Right atrium auricular region (tissue), 2 donors: ENCODE measurements at places on chromosomes 7 and 10. TPM values are rescaled to one million over a fixed set of nuclear protein-coding genes. Genes with fewer than 3 reads are reported as not detected.
A peak's percentile ranks its signal among the peaks of the same experiment; 100 is the strongest.

- H3K4me1 ChIP-seq = no peaks in the 10 kb centered on the region
- no peaks in the 10 kb centered on the region for H3K36me3 ChIP-seq
- no peak overlapping the region for H3K27ac ChIP-seq
- DNase-seq = no peak
- H3K27me3 ChIP-seq = no peaks in the 10 kb centered on the region
These were observed 702.3 kb downstream of the LRMDA start for GRCh38 chr10:76133597-76134255.

DNA sequence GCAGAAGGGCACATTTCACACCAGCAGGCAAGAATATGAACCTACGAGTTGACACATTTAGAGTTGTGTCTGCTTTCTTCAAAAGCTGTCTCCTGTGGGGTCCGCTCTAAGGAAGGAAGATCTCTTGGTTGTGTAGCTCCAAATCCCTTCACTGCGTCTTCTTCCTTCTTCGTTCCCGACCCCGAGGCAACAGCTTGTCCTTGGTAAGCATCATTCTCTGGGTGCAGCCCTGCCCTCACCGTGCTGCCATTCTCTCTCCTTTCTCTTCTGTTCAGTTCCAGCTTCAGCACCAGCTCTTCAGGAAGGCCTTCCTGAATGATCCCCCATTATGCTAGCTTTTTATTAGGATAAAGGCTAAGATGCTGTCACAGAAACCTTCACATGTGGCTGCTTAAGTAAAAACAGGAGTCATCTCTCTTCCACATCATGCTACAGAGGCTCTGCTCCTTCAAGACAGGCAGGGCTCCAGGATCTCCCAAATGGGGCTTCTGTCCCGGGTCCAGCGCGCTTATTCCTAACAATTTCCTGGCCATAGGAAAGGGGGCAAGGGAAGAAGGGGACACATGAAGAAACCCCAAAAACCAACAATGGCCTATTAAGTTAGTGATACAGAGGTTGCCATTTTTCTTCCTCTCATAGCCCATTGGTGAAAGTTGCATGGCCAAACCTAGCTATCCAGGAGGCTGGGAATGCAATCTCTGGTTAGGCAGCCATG is 52.2 kb upstream of the SHH start:
- no peak overlapping the region for H3K4me3 ChIP-seq
- DNase-seq = no peak
- no peaks in the 10 kb centered on the region for H3K36me3 ChIP-seq
- no peaks in the 10 kb centered on the region for H3K4me1 ChIP-seq
- no peak overlapping the region for H3K27ac ChIP-seq
- no peaks in the 10 kb centered on the region for H3K27me3 ChIP-seq

DNA sequence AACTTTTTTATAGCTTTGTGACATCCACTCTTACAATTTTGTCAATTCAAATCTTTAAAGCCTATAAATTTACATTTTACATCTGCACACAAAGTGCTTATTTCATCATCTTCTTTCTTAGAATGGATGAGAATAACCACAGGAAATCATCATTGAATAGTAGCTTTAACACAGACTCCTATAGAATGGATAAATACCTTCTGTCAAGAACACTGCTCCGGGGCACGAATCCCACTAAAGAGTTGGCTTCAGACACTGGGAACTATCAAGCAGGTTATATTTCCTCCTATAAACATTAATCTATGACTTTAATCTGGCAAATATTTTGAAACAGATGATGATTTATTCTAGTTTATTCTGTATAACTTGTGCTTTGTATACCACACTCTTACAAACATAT is 269.7 kb upstream of the TPK1 start:
- no peak overlapping the region for H3K27ac ChIP-seq
- DNase-seq = no peak
- no peaks in the 10 kb centered on the region for H3K36me3 ChIP-seq
- no peaks in the 10 kb centered on the region for H3K27me3 ChIP-seq
- no peak overlapping the region for H3K4me3 ChIP-seq

- no peaks in the 10 kb centered on the region for H3K4me1 ChIP-seq
- H3K27me3 ChIP-seq = no peaks in the 10 kb centered on the region
- no peak overlapping the region for H3K4me3 ChIP-seq
- H3K36me3 ChIP-seq = no peaks in the 10 kb centered on the region
These were observed 321.4 kb downstream of the CDK14 start for GRCh38 chr7:90917539-90917938.

DNA sequence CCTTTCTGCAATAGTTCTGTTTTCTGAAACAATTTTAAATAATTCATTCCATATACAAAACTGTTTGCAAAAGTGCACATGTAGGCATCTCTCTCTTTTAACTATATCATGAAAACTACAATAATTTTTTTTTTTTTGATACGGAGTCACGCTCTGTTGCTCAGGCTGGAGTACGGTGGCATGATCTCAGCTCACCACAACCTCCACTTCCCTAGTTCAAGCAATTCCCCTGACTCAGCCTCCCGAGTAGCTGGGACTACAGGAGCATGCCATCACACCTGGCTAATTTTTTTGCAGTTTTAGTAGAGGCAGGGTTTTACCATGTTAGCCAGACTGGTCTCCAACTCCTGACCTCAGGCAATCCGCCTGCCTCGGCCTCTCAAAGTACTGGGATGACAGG is 44.0 kb upstream of the SEMA3A start:
- H3K4me1 ChIP-seq = no peaks in the 10 kb centered on the region
- no peak overlapping the region for H3K4me3 ChIP-seq
- H3K27ac ChIP-seq = no peak overlapping the region
- no peaks in the 10 kb centered on the region for H3K36me3 ChIP-seq
- DNase-seq = no peak

GRCh38 chr10:7209458-7209857 is 201.4 kb downstream of the SFMBT2 start:
- H3K36me3 ChIP-seq = peaks cover 6% of the 10 kb centered on the region
- H3K4me3 ChIP-seq = no peak overlapping the region
- DNase-seq = no peak
- peaks cover 9% of the 10 kb centered on the region for H3K4me1 ChIP-seq
- H3K27ac ChIP-seq = no peak overlapping the region

- H3K36me3 ChIP-seq = no peaks in the 10 kb centered on the region
- no peak overlapping the region for H3K27ac ChIP-seq
- no peak overlapping the region for H3K4me3 ChIP-seq
- peaks cover 42% of the 10 kb centered on the region for H3K4me1 ChIP-seq
These were observed 116.8 kb downstream of the ARID5B start for GRCh38 chr10:62018131-62018911.

- H3K4me1 ChIP-seq = no peaks in the 10 kb centered on the region
- no peak overlapping the region for H3K4me3 ChIP-seq
These were observed 106.3 kb downstream of the INPP5A start for GRCh38 chr10:132643709-132644526.

- H3K4me3 ChIP-seq = no peak overlapping the region
- no peaks in the 10 kb centered on the region for H3K27me3 ChIP-seq
- H3K36me3 ChIP-seq = no peaks in the 10 kb centered on the region
- no peak overlapping the region for H3K27ac ChIP-seq
- no peak for DNase-seq
These were observed 34.3 kb upstream of the DLG5 start for GRCh38 chr10:77960829-77961329.

- DNase-seq = no peak
- H3K27ac ChIP-seq = no peak overlapping the region
- no peaks in the 10 kb centered on the region for H3K4me1 ChIP-seq
- no peaks in the 10 kb centered on the region for H3K27me3 ChIP-seq
These were observed 6.1 kb downstream of the DMBT1 start for GRCh38 chr10:122566632-122567031.

DNA sequence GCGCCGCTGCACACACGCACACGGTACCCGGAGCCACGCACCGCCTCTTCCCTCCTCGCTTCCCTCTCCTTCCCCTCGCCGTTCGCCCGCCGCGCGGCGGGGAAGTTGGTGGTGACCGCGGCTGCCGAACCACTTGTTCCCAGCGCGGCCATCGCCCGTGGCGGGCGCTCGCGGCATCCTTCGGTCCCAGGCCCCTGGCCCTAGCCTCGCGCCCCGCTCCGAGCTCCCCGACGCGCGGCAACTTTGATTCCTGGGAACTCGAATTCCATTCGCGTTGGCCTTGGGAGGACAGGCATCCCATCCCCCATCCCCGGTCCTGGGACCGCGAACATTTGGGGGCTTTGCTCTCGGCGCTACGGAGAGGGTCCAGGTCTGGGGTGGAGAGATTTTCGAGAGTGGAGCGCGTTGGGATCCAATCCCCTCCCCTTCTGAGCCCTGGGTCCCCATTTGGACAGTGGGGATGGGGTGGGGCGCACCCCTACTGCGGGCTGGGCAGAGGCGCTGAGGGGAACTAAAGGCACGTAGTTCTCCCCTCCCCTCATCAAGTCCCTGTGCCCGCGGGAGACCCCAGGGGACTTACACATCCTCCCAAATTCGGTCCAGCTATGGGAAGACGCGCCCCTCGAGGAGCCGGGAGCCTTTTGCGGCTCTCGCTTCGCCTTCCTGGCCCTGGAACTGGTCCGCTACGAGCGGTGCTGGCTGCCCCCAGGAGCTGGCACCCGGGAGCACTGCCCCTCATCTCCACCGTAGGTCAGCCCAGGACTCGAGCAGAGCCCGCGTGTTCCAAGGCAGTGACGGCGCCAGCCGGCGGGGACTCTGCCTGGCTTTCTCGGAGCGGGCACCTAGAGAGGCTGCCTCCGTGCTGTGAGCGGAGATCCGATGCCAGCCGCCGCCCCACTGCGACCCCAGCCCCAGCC is 834 bp downstream of the CDH23 start:
- DNase-seq = peak; percentile 58
- H3K27ac ChIP-seq = peak overlapping the region; percentile 53
- H3K4me1 ChIP-seq = no peaks in the 10 kb centered on the region
- no peaks in the 10 kb centered on the region for H3K36me3 ChIP-seq
- H3K4me3 ChIP-seq = peak overlapping the region; percentile 44

- no peaks in the 10 kb centered on the region for H3K36me3 ChIP-seq
- no peak for DNase-seq
- H3K27ac ChIP-seq = no peak overlapping the region
- H3K27me3 ChIP-seq = no peaks in the 10 kb centered on the region
- no peaks in the 10 kb centered on the region for H3K4me1 ChIP-seq
These were observed 128.5 kb downstream of the ANKRD7 start for GRCh38 chr7:118352867-118353453.

DNA sequence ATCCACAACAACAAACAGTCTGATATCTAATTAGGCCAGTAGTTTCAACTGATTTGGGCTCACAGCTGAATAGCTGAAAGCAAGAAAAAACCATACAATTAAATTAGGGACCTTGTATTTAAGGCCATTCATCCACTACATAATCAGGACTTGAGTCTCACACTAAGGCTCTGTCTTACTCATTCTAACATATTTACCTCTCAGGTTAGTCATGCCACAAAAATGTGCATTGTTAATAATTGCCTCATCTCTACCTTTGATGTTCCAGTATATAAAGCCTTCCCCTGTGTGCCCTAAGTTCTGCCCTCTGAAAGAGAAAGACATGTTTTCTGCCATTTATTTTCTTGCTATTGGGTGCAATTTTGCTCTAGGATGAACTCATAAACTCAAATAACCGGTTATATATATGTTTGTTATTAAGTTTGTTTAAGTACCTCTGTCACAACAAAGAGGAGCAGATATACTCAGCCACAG is 5.3 kb upstream of the C1GALT1 start:
- no peaks in the 10 kb centered on the region for H3K4me1 ChIP-seq
- H3K27me3 ChIP-seq = no peaks in the 10 kb centered on the region
- no peak overlapping the region for H3K27ac ChIP-seq
- no peak for DNase-seq
- H3K4me3 ChIP-seq = no peak overlapping the region
- no peaks in the 10 kb centered on the region for H3K36me3 ChIP-seq

DNA sequence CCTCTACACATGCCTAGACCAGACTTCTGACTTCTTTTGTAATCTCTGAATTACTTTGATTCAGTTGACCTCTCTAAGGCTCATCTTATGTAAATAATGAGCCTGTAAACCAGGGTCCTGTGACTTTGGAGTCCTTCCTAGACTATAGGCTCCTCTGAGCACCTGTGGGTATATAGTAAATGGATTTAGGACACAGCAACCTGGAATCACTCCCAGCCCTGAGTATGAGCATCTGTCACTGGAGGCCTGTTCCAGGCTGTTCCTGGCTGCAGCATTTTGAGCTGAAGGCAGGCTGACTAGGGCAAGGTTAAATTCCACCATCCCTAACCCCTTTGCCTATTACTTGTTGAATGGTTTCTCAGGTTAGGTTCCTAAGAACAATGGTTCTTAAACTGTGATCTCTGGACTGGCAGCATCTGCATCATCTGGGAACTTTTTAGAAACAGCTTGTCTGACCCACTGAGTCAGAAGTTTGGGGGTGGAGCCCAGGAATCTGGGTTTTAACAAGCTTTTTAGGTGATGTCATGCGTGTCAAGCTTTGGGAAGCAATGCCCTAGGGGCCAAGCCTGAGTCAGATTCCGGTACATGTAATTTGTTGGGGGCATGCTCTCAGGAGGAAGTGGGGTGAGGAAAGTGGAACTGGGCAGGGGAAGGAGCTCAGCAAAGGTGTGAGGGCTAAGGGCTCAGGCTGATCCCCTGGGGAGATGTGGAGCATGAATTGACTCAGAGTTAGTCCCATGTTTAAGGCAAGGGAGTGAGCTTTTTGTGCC is 28.2 kb downstream of the MINDY4 start:
- peak overlapping the region; percentile 17 for H3K27ac ChIP-seq
- DNase-seq = peak; percentile 90
- H3K4me1 ChIP-seq = peaks cover 77% of the 10 kb centered on the region
- no peak overlapping the region for H3K4me3 ChIP-seq
- H3K36me3 ChIP-seq = no peaks in the 10 kb centered on the region
- H3K27me3 ChIP-seq = no peaks in the 10 kb centered on the region

DNA sequence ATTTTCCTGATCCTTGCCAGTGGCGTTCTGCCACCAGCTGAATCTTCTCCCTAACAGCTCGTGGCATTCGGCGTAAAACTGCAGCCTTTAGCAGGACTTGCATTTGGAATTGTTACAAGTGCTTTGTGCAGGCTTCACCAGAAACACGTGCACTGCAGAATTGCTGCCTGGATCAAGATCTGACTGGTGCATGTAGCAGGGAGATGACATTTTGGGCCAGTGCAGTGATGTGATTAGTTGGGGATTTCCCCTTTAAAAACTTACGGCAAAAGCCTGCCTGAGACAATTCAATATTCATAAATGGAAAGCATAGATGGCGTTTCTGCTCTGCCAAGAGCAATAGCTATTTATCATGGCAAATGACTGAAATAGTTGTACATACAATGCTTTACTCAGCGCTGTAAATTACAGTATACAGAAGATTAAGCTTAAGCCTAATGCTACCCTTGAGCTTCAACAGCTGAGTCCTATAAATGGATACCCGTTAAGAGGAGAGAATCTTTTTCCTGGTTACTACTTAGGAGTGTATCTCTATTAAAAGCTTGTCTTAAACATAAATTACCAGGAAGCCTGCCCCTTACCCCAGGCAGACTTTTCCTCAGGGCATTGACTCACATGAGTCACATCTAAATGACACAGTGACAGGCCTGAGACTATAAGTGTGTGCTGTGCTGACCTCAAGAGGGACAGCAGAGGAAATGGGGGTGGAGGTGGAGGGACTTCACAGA is 106.3 kb downstream of the ATXN7L1 start:
- H3K4me3 ChIP-seq = no peak overlapping the region
- no peaks in the 10 kb centered on the region for H3K36me3 ChIP-seq
- peaks cover 6% of the 10 kb centered on the region for H3K4me1 ChIP-seq
- DNase-seq = no peak

GRCh38 chr7:27116031-27116961 is 13.8 kb upstream of the HOXA2 start:
- no peaks in the 10 kb centered on the region for H3K36me3 ChIP-seq
- no peaks in the 10 kb centered on the region for H3K4me1 ChIP-seq
- no peak overlapping the region for H3K27ac ChIP-seq
- H3K27me3 ChIP-seq = peaks cover 14% of the 10 kb centered on the region
- H3K4me3 ChIP-seq = no peak overlapping the region

- no peaks in the 10 kb centered on the region for H3K36me3 ChIP-seq
- H3K4me1 ChIP-seq = no peaks in the 10 kb centered on the region
- H3K27me3 ChIP-seq = no peaks in the 10 kb centered on the region
- no peak overlapping the region for H3K4me3 ChIP-seq
These were observed 200.4 kb upstream of the PCDH15 start for GRCh38 chr10:55001422-55001821.

SYT15B gene
- total RNA-seq = 1.9 TPM

DBF4 gene
- 1.6 TPM for total RNA-seq

ANKRD30A gene
- total RNA-seq = not detected

MARVELD1 gene
- 8.5 TPM for total RNA-seq

KIAA1217 gene
- total RNA-seq = 24.0 TPM
